ENCODE measurements at places on chromosomes 2 and 18.

DNA sequence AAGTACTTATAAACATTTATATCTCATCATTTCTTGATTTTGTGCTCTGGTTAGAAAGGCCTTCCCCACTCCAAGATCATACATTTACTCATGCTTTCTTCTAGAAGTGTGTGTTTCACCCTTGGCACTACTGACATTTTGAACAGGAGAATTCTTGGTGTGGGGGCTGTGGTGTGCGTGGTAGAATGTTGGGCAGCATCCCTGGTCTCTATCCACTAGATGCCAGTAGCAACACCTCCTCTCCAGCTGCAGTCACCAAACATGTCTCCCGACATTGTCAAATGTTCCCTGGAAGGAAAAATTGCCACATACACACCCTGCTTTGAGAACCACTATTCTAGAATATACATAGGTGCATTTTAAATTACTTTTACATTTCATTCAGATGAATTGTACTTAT, 8.7 kb upstream of the TGIF1 start:
- H3K4me1 ChIP-seq = no peaks in the 10 kb centered on the region
- H3K4me3 ChIP-seq = no peak overlapping the region
- DNase-seq = no peak

- H3K27ac ChIP-seq = no peak overlapping the region
- no peaks in the 10 kb centered on the region for H3K36me3 ChIP-seq
- no peak overlapping the region for H3K4me3 ChIP-seq
- H3K27me3 ChIP-seq = no peaks in the 10 kb centered on the region
- DNase-seq = no peak
Observed at GRCh38 chr2:70344195-70344594, 42.3 kb upstream of the FAM136A start.

DNA sequence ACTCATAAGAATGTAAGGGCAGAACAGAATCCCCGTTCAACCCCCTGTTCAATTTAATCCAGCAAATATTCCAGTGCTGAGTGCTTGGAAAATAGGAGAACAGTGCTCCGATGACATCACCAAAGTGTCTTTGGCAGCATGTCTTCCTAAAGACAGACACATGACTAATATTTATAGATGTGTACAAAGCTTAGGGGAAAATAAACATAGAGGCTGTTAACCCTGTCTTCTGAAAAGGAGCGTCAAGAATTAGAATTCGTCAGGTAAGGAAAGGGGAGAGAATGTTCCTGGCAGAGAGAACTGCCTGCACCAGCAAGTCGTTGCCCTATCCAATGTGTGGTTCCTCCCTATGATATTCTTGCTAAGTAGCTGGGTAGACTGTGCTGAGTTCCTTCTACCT, 72.7 kb downstream of the PLB1 start:
- H3K36me3 ChIP-seq = no peaks in the 10 kb centered on the region
- H3K27me3 ChIP-seq = no peaks in the 10 kb centered on the region
- no peak overlapping the region for H3K4me3 ChIP-seq

DNA sequence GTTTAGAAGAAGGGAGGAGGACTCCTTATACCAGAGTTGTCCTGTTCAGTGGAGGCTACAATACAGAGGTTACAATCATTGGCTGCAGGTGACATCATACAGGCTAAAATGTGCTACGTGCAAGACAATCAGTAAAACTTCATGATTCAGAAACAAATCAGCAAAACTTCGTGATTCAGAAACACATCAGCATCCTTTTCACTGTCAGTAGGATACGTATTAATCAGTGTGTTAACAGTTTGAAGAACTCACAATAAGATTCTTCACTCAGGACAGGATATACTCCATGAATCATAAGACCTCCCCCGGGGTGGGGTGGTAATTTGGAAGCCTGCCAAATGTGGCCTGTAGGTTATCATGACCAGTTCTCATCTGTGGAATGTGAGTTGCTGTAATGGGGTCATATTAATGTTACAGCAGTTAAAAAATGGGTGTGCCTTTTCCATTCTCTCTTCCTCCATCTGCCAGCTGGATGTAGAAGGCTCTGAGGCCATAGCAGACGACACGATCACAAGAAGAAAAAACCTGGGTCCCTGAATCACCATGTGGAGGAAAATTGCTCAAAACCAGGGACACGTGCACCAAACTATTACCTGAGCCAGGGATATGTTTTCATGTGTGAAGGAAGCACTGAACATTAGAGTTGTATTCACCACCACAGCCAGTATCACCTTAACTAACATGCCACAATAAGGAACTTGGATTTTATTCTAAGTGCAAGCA, 134.8 kb upstream of the CREB1 start:
- DNase-seq = no peak
- no peaks in the 10 kb centered on the region for H3K4me1 ChIP-seq

GRCh38 chr2:240622531-240623235, 2.6 kb upstream of the GPR35 start:
- no peaks in the 10 kb centered on the region for H3K27me3 ChIP-seq
- H3K27ac ChIP-seq = no peak overlapping the region

GRCh38 chr2:223560749-223561435, 41.3 kb downstream of the SCG2 start:
- H3K4me1 ChIP-seq = no peaks in the 10 kb centered on the region
- no peak overlapping the region for H3K27ac ChIP-seq
- H3K36me3 ChIP-seq = no peaks in the 10 kb centered on the region
- DNase-seq = no peak
- no peak overlapping the region for H3K4me3 ChIP-seq

DNA sequence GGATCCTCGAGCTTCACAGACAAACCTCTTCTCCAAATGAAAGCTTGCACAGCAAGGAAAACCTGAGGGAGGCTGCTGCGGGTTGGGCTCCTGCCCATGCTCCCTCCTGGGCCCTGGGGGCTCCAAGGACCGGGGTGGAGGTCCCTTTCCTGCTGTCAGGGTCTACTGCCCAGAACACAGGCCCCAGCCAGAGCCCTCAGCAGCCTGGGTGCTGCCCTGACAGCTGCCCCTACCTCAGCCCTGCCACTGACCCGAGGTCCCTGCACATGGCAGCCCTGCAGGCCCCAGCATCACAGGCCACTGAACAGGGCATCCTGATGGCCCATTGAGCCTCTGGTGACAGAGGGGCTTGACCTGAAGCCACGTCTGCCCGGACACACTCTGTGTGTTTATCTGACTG, 41.0 kb downstream of the CROCC2 start:
- no peak for DNase-seq
- no peaks in the 10 kb centered on the region for H3K36me3 ChIP-seq
- H3K27me3 ChIP-seq = peaks cover 27% of the 10 kb centered on the region
- no peak overlapping the region for H3K27ac ChIP-seq

- no peak overlapping the region for H3K27ac ChIP-seq
- no peak overlapping the region for H3K4me3 ChIP-seq
- DNase-seq = no peak
- H3K27me3 ChIP-seq = no peaks in the 10 kb centered on the region
Observed at GRCh38 chr18:10400534-10401307, 53.7 kb upstream of the APCDD1 start.

DNA sequence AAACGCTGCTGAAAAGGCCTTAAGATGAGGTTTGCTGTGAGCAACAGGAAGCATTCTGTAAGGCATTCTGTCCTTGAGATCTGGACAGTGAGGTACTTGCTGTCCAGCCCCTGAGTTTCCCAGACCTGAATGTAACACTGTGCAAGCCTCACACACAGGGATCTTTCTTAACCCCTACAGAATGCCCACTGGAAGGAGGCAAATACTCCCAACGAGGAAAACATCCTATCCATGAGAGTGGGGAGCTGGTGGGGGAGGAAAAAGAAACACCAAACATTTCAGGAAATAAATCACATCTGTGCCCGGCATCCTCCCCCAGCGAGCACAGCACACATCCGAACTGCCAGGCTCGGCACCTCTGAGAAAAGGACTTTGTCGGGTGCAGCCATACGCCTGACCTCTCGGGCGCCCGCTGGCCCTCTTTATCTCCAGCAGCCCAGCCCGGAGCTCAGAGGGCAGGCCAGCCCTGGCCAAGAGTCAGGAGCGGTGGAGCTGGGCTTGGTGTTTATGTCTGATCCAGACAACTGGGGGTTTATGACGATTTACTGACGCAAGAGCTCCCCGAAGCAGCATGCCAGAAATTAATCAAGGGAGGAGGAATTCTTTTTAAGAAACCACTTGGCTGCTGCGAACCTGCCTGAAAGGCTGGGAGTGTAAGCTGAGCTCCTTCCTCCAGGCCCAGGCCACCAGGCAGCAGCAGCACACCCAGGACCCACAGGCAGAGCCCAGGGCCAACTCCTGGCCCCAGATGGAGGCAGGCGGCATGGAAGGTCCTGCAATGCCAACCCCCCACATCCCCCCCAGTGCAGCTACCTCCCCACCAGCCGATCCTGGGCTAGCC, 72.2 kb downstream of the HDAC4 start:
- DNase-seq = peak; percentile 89
- no peaks in the 10 kb centered on the region for H3K36me3 ChIP-seq
- no peak overlapping the region for H3K4me3 ChIP-seq
- peaks cover 36% of the 10 kb centered on the region for H3K4me1 ChIP-seq

DNA sequence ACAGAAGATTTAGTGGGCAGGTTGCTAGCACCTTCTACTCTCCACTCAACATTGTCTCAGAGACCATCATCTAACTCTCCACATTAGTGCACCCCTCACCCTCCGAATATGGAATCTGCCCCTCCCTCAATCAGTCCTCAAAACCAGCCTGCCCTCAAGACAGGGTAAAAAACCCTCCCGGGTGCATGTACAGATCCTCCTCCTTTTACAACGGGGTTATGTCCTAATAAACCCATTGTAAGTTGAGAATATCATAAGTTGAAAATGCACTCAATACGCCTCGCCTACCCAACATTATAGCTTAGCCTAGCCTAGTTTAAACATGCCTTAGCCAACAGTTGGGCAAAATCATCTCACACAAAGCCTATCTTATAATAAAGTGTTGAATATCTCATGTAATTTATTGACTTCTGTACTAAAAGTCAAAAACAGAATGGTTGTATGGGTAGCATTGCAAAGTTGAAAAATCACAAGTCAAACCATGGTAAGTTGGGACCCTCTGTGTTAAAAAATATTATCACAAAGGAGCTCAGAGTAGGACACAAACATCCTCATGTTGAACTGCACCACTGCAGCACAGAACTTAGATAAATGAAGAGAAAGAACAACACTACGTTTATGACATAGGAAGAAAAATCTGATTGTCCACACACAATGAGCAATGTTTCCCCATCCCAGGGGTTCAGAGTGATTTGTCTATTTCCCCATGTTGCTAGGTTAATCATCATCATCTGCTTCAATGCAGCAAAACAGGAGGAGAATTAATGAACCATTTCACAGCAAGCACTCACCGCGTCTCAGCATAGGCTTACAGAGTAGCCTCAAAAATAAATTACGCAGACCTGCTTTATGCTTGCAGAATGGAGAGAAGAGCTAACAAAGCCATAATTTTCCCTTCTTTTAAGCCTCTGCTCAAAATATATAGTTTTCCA, 184.1 kb upstream of the ARL4C start:
- no peaks in the 10 kb centered on the region for H3K4me1 ChIP-seq
- H3K4me3 ChIP-seq = no peak overlapping the region
- peak overlapping the region; percentile 51 for H3K27ac ChIP-seq
- DNase-seq = no peak

GRCh38 chr2:33426666-33427231, 49.7 kb upstream of the RASGRP3 start:
- H3K4me3 ChIP-seq = no peak overlapping the region
- H3K27ac ChIP-seq = no peak overlapping the region
- no peaks in the 10 kb centered on the region for H3K27me3 ChIP-seq

DNA sequence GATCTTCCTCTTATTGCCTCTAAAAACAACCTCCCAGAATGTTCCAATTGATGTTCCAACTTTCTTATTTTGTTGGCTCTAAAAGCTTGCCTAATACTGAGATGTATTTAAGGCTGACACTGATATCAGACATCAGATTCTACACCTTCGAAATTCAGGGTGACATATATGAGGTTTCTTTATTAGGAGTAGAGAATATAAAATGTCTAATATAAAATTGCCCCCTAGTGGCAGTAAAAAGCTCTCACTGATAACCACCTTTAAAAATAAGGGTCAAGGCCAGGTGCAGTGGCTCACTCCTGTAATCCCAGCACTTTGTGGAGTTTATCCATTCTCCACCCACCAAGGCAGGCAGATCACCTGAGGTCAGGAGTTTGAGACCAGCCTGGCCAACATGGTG, 789.7 kb upstream of the SLC39A10 start:
- DNase-seq = no peak
- H3K27ac ChIP-seq = no peak overlapping the region
- H3K4me3 ChIP-seq = no peak overlapping the region
- H3K27me3 ChIP-seq = no peaks in the 10 kb centered on the region

DNA sequence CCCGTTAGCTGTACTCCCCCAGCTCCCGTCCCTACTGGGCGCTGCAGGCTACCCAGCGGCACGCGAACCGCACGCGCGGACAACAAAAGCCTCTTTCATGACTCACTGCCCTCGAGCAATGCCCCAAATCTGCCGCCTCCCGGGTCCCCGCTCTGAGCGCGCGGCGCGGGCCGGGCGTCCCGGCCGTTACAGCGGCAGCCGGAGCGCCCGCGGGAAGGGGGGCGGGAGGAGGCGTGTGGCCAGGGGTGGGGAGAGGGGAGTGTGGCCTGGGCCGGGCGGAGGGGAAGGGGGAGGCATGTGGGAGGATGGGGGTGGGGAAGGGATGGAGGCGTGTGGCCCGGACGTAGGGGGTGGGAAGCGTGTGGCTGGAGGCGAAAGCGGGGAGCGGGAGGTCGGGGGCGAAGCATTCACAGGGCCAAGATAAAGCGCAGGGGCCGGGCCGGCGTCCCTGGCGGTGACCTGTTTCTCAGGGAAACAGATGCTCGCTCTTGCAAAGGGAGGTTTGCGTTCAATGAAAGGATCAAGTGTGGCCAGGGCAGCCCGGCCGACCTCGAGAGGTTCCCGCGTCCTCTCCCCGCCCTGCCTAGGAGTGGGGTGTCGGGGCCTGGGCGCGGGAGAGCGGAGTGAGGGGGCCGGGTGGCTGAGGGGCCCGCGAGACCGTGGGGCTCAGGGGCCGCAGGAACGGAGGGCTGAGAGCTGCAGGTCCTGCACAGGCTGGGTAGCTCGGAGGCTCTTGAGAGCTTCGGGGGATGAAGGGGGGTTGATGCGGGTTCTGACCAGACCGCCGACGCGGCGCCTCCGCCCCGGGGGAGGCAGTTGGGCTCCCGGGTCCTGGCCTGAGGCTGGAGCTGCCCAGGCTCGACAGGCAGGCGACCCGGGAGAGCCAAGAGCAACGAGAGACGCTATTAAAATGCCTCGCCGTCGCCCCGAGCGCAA, 3.5 kb upstream of the NEUROD1 start:
- DNase-seq = no peak
- H3K4me3 ChIP-seq = no peak overlapping the region
- peaks cover 86% of the 10 kb centered on the region for H3K27me3 ChIP-seq
- no peak overlapping the region for H3K27ac ChIP-seq
- peaks cover 40% of the 10 kb centered on the region for H3K4me1 ChIP-seq

Measured in tibial artery (tissue), 4 donors.